Kidney (tissue), 22 donors: ENCODE measurements at places on chromosomes 7 and 10. TPM values are rescaled to one million over a fixed set of nuclear protein-coding genes. Genes with fewer than 3 reads are reported as not detected.

DNA sequence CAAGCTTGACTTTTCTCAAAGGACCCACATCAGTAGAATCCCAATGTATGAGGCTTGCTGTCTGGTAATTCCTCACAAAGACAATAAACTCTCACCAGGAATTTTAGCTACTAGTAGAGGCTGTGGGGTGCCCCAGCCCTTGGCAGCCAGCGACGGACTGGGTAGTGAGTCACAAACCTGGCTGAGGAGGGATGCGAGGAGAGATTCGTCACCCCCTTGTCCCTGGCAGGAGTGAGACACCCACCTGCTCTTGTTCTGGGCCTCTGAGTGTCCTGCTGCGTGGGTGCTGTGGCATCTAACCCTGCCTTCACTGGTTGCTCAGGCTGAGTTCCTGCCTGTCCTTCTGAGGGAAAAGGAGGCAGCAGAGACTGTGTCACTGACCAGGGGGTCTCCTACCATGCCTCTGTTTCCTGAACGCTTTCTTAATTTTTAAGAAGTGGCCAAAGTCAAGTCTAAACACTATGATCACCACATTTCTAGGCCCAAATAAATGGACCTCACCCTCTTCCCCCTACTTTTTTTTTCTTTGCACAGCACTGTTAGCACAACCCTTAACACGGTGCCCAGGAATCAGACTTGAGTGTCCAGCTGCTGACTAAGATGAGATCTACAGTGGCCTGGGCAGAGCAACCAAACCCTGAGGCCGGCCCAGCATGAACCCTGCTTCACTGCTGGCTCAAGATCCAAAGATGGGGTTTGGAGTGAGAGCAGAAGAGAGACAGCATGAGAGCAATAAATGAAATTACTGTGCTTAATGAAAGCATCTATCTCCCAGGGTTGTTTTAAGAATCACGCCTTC lies 146.4 kb downstream of the ANLN start:
- no peaks in the 10 kb centered on the region for H3K36me3 ChIP-seq
- no peak for DNase-seq
- H3K4me1 ChIP-seq, result no peaks in the 10 kb centered on the region
- H3K27ac ChIP-seq, result no peak overlapping the region

GRCh38 chr7:135756191-135756590 lies 7.6 kb upstream of the FAM180A start:
- peaks cover 2% of the 10 kb centered on the region for H3K4me1 ChIP-seq
- H3K4me3 ChIP-seq, result no peak overlapping the region
- H3K36me3 ChIP-seq, result no peaks in the 10 kb centered on the region
- no peaks in the 10 kb centered on the region for H3K27me3 ChIP-seq
- no peak for DNase-seq
- H3K27ac ChIP-seq, result no peak overlapping the region

Gene PAPSS2
- polyA plus RNA-seq, result 23.5 TPM

DNA sequence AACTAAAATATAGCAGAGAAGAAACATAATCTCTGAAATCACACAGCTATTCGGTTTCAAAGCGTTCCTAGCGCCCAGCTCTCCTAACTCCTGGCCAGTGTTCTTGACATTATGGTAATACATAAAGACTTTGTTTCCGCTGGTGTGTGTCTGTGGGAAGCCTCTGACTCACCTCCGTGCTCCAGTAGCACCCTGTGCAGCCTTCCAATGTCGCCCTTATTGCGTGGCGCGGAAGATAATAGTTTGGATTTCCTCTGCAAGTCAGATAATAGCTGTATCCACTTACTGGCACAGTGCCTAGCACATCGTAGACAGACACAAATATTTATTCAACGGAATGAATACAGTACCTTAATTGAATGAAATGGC lies 570 bp downstream of the BMS1 start:
- no peaks in the 10 kb centered on the region for H3K27me3 ChIP-seq
- peak; percentile 19 for DNase-seq
- peaks cover 10% of the 10 kb centered on the region for H3K36me3 ChIP-seq
- H3K27ac ChIP-seq, result peak overlapping the region; percentile 96

Gene PIK3CG
- polyA plus RNA-seq, result 0.15 TPM

- H3K36me3 ChIP-seq, result no peaks in the 10 kb centered on the region
- H3K27me3 ChIP-seq, result no peaks in the 10 kb centered on the region
- no peak overlapping the region for H3K27ac ChIP-seq
- DNase-seq, result no peak
Measured at GRCh38 chr7:120400806-120401455, 128.0 kb downstream of the KCND2 start.

Gene ADCYAP1R1
- polyA plus RNA-seq, result not detected

DNA sequence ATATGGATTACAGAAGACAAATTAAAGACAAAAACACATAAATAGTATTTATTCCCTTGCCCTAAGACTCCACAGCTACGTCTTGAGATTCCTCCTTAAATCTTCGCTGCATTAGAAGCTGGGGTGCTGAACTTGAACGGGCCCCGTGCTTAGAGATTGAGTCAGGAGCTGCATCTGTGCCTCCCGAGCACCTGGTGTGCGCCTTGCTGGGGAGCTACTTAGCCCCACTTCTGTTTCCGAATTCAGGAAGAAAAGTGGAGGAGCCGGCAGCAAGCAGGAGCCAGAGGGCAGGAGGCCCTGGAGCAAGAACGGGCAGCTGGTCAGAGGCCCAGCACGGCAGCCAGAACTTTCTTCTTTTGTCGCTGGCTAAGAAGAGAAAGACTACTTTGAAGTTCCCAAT lies 30.4 kb upstream of the RNF32 start:
- no peak for DNase-seq
- no peaks in the 10 kb centered on the region for H3K36me3 ChIP-seq
- no peaks in the 10 kb centered on the region for H3K27me3 ChIP-seq
- no peak overlapping the region for H3K4me3 ChIP-seq

- H3K4me3 ChIP-seq, result no peak overlapping the region
- peaks cover 5% of the 10 kb centered on the region for H3K36me3 ChIP-seq
- H3K4me1 ChIP-seq, result peaks cover 16% of the 10 kb centered on the region
- DNase-seq, result no peak
- peak overlapping the region; percentile 42 for H3K27ac ChIP-seq
Measured at GRCh38 chr7:77349141-77349540, 67.0 kb downstream of the GSAP start.

GRCh38 chr10:29541422-29542210 lies 93.2 kb downstream of the SVIL start:
- no peaks in the 10 kb centered on the region for H3K36me3 ChIP-seq
- no peak for DNase-seq
- H3K27me3 ChIP-seq, result no peaks in the 10 kb centered on the region

DNA sequence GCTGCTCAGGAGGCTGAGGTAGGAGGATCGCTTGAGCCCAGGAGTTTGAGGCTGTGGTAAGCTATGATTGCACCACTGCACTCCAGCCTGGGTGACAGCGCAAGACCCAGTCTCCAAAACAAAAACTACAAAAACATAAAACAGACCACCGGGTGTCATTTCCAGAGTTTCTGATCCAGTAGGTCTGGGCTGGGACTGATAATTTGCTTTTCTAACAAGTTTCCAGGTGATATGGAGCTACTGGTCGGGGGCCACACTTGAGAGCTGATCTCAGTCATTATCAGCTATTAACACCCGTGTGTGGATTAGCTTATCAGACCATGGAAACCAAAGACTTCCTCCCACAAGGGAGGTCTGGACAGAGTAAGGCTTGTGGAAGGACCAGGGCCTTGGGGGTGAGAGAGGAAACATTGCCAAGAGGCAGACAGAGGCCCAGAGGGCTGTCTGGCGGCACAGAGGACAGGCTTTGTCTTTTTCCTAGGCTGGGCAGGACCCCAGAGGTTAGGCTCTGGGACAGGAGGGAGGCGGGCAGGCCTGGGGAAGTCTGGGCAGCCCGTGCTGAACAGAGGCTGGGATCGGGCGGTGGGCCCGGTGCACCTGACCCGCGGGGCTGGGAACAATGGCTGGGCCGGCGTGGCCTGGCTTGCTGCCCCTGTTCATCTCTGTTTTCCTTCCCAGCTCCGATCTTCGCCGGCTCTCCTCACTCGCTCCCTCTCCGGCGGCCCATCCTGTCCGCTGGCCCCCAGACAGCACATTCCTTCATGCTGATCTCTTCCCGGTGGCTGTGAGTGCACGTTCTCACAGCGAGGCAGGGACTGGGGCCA lies 25.2 kb downstream of the TMEM270 start:
- H3K27ac ChIP-seq, result no peak overlapping the region
- no peak overlapping the region for H3K4me3 ChIP-seq
- peak; percentile 77 for DNase-seq
- no peaks in the 10 kb centered on the region for H3K27me3 ChIP-seq

- no peak overlapping the region for H3K4me3 ChIP-seq
- no peak for DNase-seq
- H3K36me3 ChIP-seq, result no peaks in the 10 kb centered on the region
Measured at GRCh38 chr10:42926843-42927242, 144.2 kb downstream of the BMS1 start.

- no peaks in the 10 kb centered on the region for H3K27me3 ChIP-seq
- no peaks in the 10 kb centered on the region for H3K4me1 ChIP-seq
- H3K4me3 ChIP-seq, result no peak overlapping the region
- H3K27ac ChIP-seq, result no peak overlapping the region
- DNase-seq, result no peak
Measured at GRCh38 chr7:127654404-127655394, 2.7 kb downstream of the SND1 start.

DNA sequence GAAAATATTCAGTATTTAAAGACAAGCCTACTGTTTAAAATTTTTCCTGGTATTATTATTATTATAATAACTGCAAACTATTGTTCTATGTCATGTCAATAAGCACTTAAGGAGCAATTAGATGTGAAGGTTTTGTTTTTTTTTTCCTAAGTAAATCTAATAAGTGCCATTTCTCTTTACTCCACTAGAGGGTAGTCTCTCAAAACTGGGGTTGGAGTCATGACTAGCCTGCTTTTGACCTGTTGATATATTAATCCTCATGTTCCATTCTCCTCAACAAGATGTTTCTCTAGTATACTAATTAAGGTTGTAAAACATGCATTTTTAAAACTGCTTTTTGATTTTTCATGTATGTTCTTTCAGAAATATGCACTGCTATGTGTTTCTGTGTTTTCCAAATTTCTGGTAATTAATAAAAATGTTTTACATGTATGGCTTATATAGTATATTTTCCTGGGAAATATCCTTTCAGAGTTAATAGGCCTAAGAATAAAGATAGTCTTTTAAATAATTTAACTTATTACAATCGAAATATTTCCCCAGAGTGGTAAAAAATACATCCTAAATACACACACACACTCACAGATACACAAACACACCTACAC lies 1.0 kb upstream of the LRRN3 start:
- H3K4me1 ChIP-seq, result no peaks in the 10 kb centered on the region
- no peak overlapping the region for H3K27ac ChIP-seq
- peak; percentile 60 for DNase-seq
- H3K27me3 ChIP-seq, result no peaks in the 10 kb centered on the region
- H3K4me3 ChIP-seq, result no peak overlapping the region

Gene LIPJ
- not detected for polyA plus RNA-seq

- no peaks in the 10 kb centered on the region for H3K27me3 ChIP-seq
- no peaks in the 10 kb centered on the region for H3K4me1 ChIP-seq
- H3K36me3 ChIP-seq, result no peaks in the 10 kb centered on the region
- no peak overlapping the region for H3K27ac ChIP-seq
- no peak for DNase-seq
- no peak overlapping the region for H3K4me3 ChIP-seq
Measured at GRCh38 chr7:121810831-121811672, 61.9 kb upstream of the PTPRZ1 start.

Gene CD36
- polyA plus RNA-seq, result 6.7 TPM

DNA sequence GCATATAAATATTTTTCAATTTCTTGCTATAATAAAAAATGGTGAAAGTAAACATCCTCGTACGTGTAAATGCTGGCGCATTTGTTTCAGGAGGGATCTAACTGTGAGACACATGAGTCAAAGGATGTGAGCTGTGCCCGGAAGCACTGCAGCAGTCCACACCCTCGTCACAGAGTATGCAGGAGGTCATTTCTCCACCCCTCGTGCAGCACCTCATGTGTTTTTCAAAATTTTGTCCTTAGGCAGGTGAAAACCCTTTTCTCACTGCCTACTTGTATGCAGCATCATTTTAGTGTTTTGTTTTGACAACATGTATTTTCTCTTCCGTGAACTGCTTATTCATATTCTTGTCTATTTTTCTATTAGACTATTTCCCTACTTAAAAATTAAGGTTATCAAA lies 162.7 kb downstream of the AVL9 start:
- H3K4me3 ChIP-seq, result no peak overlapping the region
- DNase-seq, result no peak
- no peak overlapping the region for H3K27ac ChIP-seq
- H3K27me3 ChIP-seq, result no peaks in the 10 kb centered on the region
- no peaks in the 10 kb centered on the region for H3K36me3 ChIP-seq

DNA sequence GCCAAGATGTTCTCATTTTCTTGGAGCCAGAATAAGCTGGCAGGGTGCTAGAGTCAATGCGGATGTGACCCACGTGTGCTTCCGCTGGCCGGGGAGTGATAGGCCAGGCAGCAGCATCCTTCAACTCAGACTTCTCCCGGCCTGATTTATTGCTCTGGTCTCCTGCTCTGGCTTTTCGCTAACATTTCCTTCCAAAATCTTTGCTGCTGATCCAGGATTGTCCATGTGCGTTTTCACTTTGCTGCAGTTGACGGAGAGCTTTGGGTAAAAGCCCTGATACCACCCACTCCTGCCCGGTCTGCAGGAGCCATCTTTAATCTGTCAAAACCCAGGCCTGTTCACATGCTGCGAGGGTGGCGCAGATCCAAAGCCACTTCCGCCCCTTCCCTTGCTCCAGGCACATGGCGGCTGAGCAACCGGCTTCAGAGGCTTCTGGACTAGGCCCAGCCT lies 106.8 kb downstream of the CYP26A1 start:
- H3K36me3 ChIP-seq, result no peaks in the 10 kb centered on the region
- peak; percentile 80 for DNase-seq
- H3K27ac ChIP-seq, result no peak overlapping the region
- H3K4me3 ChIP-seq, result no peak overlapping the region

DNA sequence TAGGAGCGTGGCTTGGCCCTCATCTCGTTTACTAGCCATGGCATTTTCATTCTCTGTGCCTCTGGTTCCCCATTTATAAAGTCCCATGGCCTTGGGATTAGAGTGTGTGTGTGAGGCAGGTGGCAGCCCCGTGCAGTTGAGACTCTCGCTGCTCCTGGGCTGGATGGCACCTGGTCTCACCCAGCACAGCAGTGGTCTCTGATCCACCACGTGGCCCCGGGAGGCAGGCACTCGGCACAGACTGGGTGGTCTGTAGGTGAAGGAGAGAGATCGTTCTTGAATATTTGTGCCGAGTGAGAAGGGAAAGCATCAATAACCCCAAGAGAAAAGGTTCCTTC lies 50.4 kb downstream of the CALML3 start:
- no peak overlapping the region for H3K27ac ChIP-seq
- H3K4me3 ChIP-seq, result no peak overlapping the region
- H3K4me1 ChIP-seq, result peaks cover 16% of the 10 kb centered on the region
- H3K36me3 ChIP-seq, result no peaks in the 10 kb centered on the region

Gene METTL27
- polyA plus RNA-seq, result 12.9 TPM

- H3K4me3 ChIP-seq, result peak overlapping the region; percentile 48
- H3K36me3 ChIP-seq, result no peaks in the 10 kb centered on the region
- peak; percentile 56 for DNase-seq
Measured at GRCh38 chr10:21166557-21167287, 269.6 kb upstream of the NEBL start.

Gene CEP41
- 8.1 TPM for polyA plus RNA-seq

Gene CALN1
- not detected for polyA plus RNA-seq

- H3K4me3 ChIP-seq, result no peak overlapping the region
- peaks cover 2% of the 10 kb centered on the region for H3K27me3 ChIP-seq
- peaks cover 2% of the 10 kb centered on the region for H3K36me3 ChIP-seq
- peaks cover 20% of the 10 kb centered on the region for H3K4me1 ChIP-seq
- peak overlapping the region; percentile 88 for H3K27ac ChIP-seq
Measured at GRCh38 chr10:3107426-3107961, 40.1 kb downstream of the PFKP start.
